ENCODE measurements at places on chromosomes 3 and 15.

GRCh38 chr3:72998466-72998865 is 1.9 kb downstream of the PPP4R2 start:
- DNase-seq = no peak

GRCh38 chr15:97745481-97746071 is 214.9 kb upstream of the ARRDC4 start:
- no peak for DNase-seq

DNA sequence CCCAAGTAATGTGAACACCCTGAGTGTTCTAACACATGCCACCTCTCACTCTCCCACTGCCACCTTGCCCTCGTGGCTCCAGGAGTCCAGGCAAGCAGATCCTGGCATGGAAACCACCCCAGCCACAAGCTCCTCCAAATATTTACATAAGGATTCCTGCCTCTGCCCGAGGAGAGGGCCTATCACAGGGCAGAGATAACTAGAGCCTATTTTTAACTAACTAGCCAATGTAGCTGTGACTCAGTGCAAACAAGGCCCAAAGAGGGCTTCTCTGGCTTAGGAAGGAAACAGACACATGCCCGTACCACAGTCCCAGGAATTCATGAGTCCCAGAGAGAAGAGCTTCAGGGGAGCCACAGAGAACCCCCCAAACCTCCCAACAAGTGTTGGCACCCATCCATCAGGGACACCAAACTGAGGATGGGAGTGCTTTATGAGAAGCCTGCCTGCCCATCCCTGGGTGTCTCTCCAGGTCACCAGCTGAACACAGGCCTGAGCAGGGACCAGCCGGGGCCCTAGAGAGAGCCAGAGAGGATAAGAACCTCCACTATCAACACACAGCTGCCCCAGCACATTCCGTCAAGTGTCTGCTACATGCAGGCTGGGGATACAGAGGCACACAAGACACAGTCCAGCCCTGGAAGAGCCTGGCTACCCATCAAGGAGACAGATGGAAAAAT is 9.2 kb downstream of the FYCO1 start:
- DNase-seq = no peak

DNA sequence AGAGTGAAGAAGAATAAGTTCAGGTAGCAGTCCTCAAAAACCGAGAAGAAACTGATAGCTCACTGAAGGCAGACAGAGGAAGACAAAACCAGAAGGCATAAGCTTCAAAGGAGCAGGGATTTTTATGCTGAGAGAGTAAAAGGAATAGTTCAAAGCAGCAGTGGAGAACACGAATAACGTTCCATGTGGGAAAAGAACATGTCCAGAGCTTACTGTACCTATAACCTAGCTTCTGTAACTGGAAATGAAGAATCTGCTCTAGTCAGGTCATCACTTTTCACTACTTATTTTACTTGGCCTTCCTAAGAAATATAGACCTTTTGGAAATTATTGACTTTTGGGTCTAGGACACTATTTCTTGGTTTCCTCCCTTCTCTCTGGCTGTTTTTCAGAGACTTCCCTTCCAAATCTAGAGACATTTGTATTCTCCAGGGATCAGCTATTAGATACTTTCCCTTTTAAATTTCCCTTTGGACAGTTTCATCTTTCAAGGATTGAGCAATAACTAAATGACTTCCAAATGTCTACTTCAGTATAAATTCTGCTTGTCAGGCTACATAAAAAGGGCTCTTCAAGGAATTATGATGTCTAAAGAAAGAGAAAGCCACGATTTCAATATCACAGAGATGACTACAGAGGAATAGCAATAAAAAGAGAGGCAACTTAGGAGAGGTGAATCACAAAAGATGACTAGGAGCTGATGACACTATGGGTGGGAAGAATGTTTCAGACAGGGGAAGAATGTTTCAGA is 46.7 kb downstream of the UBE3A start:
- DNase-seq = no peak

- DNase-seq = no peak
Observed at GRCh38 chr3:137071104-137071503, 113.3 kb downstream of the IL20RB start.

- no peak for DNase-seq
Observed at GRCh38 chr3:69542805-69543429, 157.0 kb upstream of the FRMD4B start.

- no peak for DNase-seq
Observed at GRCh38 chr3:64917914-64918453, 230.2 kb upstream of the ADAMTS9 start.

Data from CD4-positive, alpha-beta T cell (primary cell).